ENCODE measurements at places on chromosomes 11 and 22. TPM values are rescaled to one million over a fixed set of nuclear protein-coding genes. Genes with fewer than 3 reads are reported as not detected.

DNA sequence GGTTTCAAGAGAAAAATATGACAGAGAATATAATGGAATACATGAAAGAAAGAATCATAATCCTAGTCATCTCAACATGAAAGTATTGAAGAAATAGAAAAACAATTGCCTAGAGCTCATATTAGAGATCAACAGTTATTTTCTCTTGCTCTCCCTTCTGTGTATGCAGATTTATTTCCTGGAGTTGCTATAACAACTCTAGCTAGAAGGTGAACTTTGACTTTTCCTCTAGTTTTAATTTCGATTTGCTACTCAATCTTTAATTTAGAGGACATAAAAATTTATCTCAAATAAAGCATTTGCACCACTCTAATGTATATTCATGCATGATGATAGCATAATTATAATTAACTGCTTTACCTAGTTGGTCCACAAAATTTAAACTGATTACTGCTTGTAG is 84.6 kb upstream of the PICALM start:
- DNase-seq, result no peak

DNA sequence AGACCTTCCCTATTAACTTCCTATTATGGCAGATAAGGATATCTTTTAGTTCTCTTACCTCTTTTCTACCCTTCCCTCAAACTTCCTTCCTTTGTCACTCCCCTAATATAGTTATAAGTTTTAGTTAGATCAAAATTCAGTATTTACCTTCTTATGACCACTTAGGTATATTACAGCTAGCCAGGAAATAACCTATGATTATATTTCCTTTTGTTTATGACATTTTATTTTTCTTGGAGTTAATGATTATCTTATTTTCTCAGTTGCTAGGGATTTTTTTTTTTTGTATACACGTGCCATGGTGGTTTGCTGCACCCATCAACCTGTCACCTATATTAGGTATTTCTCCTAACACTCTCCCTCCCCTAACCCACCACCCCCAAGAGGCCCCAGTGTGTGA is 88.2 kb upstream of the ZBED5 start:
- no peak for DNase-seq

DNA sequence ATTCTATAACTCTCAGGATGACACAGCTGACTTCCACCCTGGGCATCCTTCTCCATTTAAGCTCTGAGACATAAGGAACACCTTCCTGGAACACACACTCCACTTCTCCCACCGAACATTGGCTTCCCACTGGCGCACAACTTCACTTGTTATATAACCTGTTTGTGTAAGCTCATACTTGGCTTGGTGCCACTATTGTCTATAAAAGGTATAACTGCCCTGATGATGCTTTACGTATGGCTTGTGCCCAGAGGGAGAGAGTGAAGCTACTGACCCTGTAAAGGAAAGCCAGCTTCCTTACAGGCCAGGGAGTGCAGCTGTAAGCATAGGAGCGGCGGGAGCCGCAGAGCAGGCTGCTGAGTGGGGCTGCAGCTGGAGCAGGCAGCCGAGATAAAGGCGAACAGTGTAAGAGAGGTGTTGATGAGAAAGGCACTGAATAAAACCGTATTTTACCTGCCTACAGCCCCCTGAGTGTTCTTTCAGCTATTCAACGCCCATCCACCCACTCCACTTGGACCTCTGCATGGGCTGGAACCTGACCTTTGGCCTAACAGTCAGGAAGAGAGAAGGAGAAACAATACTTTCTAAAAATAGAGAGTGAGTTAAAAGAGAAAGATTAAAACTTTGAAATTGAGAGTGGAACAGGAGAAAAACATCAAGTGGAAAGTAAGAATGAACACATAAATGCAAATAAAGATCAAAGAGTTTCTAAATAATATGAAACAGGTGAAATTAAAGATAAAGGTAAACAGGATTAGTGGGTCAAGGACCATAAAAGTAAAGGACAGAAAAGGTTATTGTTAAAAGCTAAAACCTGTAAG is 252.1 kb upstream of the ARHGAP42 start:
- DNase-seq, result no peak

- DNase-seq, result no peak
Observed at GRCh38 chr22:36277482-36278291, 24.8 kb downstream of the APOL1 start.

DNA sequence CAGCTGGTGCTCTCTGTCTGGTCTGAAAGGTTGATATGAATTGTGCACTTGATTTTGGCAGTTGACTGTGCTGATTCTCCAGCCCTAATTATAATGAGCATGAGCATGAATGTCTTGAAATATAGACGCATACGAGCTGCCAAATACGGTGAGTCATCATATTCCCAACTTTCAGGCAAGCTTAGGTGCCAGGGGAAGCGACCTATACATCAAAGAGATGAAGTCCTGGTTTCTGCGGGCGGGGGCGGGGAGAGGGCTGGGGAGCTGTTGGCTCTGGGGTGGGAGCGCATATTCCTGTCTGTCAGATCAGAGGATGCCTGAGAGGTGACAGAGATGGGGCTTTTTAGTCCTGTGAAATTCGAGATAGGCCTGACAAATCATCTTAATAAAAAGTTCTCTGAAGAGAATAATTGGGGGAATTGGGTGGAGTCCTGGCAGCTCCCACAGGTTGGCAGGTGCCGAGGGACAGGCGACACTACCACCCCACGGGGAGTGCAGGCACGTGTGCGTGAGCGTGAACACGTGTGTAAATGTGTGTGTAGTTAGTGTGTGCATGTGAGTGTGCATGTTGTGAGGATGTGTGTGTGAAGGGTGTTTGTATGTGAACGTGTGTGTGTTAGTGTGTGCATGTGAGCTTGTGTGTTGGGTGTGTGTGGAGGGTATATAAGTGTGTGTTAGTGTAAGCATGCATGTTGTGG is 865.3 kb downstream of the TBC1D22A start:
- DNase-seq, result no peak

GRCh38 chr11:70573701-70574151 is 175.4 kb downstream of the CTTN start:
- no peak for DNase-seq

DNA sequence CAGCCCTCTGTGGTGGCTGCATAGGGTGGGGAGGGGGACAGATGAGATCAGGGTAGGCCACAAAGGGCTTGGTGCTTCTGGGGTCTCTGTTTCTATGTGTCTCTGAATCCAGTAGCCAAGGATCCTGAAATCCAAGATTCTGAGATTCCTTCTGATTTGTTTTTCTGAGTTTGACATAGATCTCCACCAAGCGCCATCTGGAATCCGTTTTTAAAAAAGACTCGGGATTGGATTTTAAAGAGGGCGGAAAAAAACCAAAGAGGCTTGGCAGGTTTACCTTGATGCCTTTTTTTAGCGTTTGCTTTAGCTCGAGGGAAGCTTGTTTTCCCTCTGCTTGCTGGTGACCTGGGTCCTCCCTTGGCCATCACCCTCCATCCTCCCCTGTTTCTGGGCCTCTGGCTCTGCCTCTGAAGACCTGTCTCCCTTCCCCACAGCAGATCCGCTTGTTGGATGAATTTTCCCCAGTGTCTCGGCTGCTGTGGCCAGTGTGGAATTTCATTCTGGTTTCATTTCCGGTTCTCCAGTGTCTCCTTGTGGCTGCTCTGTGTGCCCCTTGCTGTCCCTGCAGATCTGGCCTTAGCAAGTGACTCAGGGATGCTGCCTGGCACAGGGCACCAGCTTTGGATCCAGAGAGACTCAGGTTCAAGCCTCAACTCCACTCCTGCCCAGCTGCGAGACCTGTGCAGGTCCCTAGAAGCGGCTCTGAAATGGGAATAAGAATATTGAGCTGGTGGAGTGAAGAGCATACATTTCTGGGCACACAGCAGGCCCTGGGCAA is 15.1 kb downstream of the SYNGR1 start:
- no peak for DNase-seq

- no peak for DNase-seq
Observed at GRCh38 chr11:113182288-113182687, 132.1 kb upstream of the TTC12 start.

- peak; percentile 58 for DNase-seq
Observed at GRCh38 chr11:120310870-120311269, 14.2 kb upstream of the TLCD5 start.

GRCh38 chr11:126973051-126973450 is 27.5 kb downstream of the KIRREL3 start:
- DNase-seq, result no peak

DNA sequence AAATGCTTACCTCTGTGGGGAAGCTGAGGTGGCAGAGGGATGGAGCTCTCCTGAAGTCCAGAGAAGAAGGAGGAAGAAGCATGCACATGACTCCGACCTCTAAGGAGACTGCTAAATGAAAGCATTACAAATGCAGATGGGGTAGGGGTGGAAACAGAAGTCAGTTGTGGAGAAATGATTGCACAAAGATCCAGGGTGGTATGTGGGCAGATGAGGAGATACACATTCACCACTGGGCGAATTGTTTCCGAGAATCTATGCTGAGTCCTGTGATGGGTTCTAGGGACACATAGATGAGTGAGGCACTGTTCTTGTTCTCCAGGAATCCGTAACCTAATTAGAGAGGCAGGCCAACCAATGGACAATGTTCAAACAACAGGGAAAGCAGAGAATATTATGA is 188.9 kb upstream of the ZBED5 start:
- no peak for DNase-seq

The PATE4 gene
- total RNA-seq, result not detected

The LBHD1 gene
- 12.8 TPM for total RNA-seq

The MS4A8 gene
- 51.0 TPM for total RNA-seq

The CD3G gene
- total RNA-seq, result 1.9 TPM

The SCN3B gene
- 0.43 TPM for total RNA-seq

The OR8D1 gene
- total RNA-seq, result not detected

The CYB5R2 gene
- total RNA-seq, result 4.4 TPM

The COMT gene
- total RNA-seq, result 71.3 TPM

The PRR5 gene
- 32.5 TPM for total RNA-seq

The GUCY1A2 gene
- 1.2 TPM for total RNA-seq
